ENCODE measurements at places on chromosomes 3 and 15.
A peak's percentile ranks its signal among the peaks of the same experiment; 100 is the strongest.

DNA sequence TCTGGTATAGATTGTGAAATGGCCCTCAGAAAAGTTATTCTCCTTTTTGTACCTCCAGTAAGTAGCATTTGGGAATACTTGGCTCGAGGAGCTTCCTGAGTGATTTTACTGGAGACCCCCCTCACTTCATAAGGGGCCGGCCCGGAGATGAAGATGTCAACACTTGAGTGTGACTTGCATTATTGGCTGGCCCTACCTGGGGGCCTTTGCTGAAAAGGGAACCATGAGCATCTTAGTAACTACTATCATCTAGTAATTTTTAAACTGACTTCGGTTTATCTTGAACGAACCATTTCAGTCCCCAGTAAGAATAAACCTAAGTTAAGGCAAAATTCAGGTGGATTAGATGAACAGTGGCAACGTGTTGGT, 1.3 kb downstream of the FAIM start:
- peak; percentile 61 for DNase-seq

- DNase-seq: peak; percentile 76
Measured at GRCh38 chr15:88342666-88343065, 86.1 kb upstream of the NTRK3 start.

DNA sequence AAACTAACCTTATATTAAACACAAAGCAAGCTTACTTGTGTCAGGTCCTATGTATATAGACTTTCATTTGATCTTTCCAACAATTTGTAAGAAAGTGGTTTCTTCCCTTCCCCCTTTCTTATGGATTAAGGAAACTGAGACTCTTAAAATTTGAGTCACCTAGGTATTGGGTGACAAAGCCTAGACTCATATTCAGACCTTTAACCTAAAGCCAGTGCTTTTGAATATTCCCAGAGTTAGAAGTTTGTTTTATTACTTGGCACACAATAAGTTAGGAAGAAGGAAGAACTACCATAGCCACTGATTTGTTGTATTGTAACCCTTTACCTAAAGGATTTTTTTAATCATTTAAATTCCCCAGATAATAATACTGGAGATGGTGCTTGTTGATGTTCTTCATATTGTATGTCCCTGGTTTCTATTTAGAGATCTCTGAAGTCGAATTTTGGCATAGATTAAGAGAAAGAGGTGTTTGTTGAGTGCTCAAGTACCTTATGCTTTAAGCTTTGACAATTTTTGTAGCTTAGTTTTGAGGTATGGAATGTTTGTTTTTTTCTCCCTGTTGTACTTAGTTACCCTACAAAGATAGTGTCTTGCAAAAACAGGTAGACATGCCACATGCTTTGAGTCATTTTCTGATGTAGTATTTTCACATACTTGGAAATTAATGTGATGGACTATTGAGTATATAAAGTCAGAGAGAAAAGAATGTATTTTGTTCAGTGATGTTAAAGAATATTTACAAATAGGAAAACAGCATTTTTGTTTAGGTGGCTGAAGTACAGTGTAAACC, 11.2 kb downstream of the TSC22D2 start:
- DNase-seq: peak; percentile 26

DNA sequence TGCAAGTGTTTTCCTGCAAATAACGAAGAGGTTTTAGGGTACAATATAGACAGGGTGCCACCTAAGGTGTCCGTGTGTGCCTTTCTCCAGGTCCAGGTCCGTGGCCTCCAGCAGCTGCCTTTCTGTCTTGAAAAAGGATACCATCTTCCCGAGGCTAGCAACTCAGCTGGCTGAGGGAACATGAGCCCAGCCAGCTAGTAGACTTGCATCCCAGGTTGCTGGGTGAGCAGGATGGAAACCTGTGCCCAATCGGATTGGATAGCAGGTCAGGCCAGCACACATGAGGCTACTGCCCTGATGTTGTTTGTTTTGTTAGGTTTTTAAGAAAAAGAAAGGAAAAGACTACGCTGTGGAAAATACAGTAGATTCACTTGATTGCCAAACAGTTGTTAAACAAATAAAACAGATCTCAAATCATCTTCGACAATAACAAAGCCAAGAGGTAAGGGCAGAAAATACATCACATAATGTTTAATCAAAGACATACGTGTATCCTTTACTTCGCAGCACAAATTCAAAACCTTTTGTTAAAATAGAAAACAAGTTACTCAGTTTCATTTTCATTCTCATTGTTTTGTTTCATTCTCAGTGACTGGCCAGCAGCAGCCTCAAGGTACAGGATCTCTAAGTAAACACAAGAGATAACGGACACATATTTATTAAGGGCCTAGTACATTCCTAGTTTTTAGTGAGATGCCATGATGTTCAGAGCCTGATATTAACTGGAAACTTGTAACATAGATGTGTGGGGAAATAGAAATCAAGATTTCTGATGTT, 661.2 kb upstream of the NR2F2 start:
- no peak for DNase-seq

GRCh38 chr3:135368781-135369180, 573.7 kb downstream of the EPHB1 start:
- no peak for DNase-seq

DNA sequence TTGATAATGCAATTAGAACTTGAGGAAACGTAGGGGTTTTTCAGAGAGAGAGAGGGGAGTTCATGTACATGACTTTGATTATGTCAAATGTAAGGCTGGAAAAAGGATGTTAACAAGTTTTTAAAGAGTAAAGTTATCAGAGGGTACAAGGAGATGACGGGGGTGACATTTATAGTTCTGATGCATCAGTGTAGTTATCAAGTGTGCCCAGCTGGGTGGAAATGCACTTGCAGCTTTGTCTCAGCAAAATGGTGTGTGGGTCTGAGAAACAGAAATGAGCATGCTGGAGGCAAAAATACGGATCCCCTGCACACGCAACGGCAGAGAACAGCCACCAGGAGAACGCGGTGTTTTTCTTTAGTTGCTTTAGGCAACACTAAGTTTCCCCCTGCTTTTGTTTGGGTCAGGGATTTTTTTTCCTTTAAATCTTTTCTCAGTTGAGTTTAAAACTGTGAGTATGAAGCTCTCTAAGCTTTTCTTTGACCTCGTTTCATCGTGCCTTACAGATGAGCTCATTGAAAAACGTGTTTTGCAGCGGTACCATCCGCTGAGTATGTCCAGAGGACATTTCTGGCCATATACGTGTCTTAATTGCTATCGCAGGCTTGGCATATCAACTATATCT, 205.4 kb downstream of the PDZRN3 start:
- DNase-seq: no peak

- DNase-seq: peak; percentile 77
Measured at GRCh38 chr3:122560680-122561079, 3.4 kb downstream of the PARP9 start.

- no peak for DNase-seq
Measured at GRCh38 chr15:36596915-36597314, 17.5 kb downstream of the CDIN1 start.

- DNase-seq: no peak
Measured at GRCh38 chr3:39156421-39156820, 3.0 kb upstream of the CSRNP1 start.

- peak; percentile 49 for DNase-seq
Measured at GRCh38 chr3:173733029-173733652, 335.6 kb downstream of the NLGN1 start.

DNA sequence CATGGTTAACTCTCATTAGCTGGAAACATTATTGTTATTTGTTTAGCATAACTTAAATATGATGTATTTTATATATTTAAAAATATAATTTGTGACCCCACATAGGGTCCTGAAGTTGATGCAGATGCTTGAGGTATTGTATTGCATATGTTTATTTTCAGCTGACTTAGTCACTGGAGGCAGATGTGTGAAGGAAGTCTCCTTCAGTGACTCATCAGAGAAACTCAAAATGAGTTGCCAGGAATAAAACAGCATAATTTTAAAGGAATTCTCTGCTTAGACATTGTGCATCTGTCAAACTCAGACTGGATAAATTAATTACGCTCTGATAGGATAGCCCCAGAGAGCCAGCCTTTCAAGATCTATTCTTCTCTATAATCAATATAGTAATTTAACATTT, 7.9 kb upstream of the OR4F6 start:
- no peak for DNase-seq

GRCh38 chr3:38738630-38739395, 77.2 kb downstream of the SCN10A start:
- peak; percentile 61 for DNase-seq

- DNase-seq: no peak
Measured at GRCh38 chr3:58366699-58367098, 34.0 kb downstream of the PXK start.

GRCh38 chr3:179995406-179995805, 41.3 kb downstream of the PEX5L start:
- no peak for DNase-seq

DNA sequence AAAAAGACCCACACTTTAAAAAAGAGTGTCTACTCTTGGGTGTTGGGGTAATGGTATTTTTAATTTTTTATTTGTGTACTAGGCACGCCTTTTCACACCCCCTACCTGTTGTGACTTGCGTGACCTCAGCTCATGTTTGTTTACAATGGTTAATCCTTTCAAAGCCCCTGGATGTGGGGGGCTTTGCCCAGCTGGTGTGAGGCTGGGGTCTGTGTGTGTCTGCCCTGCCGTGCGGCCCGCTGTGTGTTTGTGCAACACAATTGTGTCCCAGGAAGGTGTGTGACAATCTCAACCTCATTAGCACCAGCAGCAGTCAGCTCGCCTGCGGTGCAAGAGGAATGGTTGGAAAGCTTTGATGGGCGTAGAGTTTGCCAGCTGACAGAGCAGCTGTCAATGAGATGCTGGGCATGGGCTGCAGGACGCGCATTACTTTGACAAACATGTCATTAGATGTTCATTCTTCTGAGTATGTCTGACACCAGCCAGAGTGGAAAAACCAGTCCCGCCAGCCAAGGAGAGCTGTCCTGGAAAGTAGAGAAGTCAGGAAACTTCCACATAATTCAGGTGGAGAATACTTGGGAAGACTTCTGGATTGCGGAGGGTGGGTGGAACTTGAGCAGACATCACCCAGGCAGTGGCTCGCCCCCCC, 9.6 kb downstream of the LRRK1 start:
- no peak for DNase-seq

DNA sequence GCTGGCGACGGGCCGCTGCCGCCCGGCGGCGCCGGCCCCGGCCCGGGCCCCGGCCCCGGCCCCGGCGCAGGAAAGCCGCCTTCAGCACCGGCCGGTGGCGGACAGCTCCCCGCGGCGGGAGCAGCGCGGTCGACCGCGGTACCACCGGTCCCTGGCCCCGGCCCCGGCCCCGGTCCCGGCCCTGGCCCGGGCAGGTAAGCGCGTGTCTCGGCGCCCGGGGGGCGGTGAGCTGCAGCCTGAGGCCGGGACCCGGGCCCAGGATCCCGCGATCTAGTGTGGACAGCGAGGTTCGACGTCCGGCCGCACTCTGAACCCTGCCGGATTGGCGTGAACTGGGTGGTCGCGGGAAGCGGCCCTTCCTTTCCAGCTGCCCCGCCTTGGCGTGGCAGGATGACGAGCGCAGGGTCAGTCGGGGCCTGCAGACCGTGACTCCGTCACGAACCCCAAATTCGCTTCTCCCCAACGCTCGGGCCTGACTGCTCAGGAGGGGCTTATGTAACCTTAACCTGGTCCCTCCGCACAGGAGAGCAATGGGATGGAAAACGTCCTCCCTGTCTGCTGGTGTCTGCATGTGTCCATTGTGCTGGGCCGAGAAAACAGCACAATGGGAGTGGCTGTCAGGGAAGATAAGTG, 472 bp downstream of the BSN start:
- peak; percentile 36 for DNase-seq

DNA sequence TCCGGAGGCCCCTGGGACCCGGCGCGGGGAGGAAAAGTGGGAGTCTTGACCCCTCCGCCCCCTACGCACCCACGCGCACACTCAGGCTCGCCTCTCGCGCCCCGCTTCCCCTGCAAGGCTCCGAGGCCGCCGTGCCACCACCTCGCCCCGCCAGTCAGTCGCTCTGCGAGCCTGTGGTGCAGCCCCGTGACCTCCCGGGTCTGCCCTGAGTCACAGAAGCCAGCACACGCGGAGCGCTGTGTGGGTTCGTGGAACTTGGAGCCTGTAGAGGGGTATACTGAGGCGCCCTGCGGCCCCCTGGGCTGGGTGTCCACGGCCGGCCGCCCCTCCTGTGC, 380 bp upstream of the ALS2CL start:
- no peak for DNase-seq

DNA sequence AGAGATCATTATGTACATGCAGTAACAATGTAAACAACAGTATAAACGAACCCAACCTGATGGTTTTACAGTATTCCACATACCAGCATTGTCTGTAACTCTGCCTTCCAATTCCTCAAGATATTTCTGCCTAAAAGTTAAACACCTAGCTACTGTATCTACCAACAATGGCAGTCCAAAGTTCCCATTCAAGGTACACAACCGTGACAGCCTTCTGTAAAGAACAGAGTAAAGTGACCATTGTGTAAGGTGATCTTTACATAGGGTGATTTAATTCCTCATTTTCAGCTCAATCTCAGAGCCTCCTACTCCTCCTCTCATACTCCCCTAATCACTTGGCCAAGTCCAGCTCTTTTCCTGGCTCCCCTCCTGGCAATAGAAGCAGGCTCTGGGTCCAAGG, 10.4 kb downstream of the SECISBP2L start:
- DNase-seq: no peak

DNA sequence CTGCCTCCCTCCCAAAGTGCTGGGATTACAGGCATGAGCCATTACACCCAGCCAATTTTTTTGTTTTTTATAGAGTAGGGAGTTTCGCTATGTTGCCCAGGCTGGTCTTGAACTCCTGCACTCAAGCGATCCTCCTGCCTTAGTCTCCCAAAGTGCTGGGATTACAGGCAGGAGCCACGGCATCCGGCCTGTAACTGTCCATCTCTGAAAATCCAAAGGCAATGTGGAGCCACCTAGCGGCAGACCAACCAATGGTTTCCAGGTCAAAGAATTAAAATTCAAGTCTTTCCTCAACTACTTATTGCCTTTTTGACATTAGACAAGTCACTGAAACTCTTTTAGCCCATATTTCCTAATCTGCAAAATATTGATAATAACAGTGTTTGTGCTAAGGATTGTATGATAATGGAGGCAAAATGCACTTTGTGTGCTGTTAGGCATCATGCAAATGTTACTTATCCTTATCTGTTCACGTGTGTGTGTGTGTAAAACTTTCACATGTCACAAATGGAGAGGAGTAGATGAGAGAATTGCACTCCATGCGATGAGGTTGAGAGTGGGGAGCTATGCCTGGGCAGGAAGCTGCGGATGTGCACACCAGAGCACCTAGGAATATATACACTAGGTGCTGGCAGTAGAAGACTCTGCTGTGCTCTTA, 48.7 kb downstream of the COL8A1 start:
- peak; percentile 75 for DNase-seq

GRCh38 chr15:98548139-98548971, 100.0 kb upstream of the IGF1R start:
- peak; percentile 83 for DNase-seq

All from NCI-H82 (cell line).